ENCODE measurements at places on chromosomes 5 and 9. TPM values are rescaled to one million over a fixed set of nuclear protein-coding genes. Genes with fewer than 3 reads are reported as not detected.

Gene ADGRV1
- not detected for total RNA-seq

Gene SPEF2
- total RNA-seq, result 1.1 TPM

Gene MED22
- 20.7 TPM for total RNA-seq

Gene LECT2
- total RNA-seq, result not detected

Gene GZMA
- total RNA-seq, result not detected

Data from cardiac atrium fibroblast (primary cell).